Neural progenitor cell (in vitro differentiated cells): ENCODE measurements at places on chromosomes 1 and 21. TPM values are rescaled to one million over a fixed set of nuclear protein-coding genes. Genes with fewer than 3 reads are reported as not detected.

ETV3L gene
- total RNA-seq: 0.25 TPM in 1 of 2 replicates, not detected in the other

DNA sequence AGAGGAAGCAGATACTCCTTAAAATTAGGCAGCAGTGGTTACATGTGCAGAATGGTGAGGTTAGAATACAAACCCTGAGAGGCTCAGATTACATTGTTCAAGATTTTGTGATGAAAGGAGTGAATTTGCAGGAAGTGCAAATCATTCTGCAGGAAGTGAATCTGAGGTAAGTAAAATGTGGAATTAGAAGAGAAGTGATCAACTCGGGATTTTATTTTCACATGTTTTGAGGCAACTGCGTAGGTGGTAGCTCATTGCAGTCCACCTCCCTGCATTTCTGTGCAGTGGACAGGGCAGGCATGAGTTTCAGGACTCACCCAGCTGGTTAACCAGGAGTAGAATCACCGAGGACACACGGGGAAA, 2.1 kb upstream of the PLA2G2C start:
- H3K27ac ChIP-seq: no peak overlapping the region
- no peak overlapping the region for H3K4me3 ChIP-seq
- peaks cover 53% of the 10 kb centered on the region for H3K27me3 ChIP-seq
- no peaks in the 10 kb centered on the region for H3K36me3 ChIP-seq
- no peak for DNase-seq
- no peaks in the 10 kb centered on the region for H3K4me1 ChIP-seq

- H3K4me3 ChIP-seq: no peak overlapping the region
- H3K36me3 ChIP-seq: no peaks in the 10 kb centered on the region
- H3K27me3 ChIP-seq: no peaks in the 10 kb centered on the region
- H3K4me1 ChIP-seq: peaks cover 18% of the 10 kb centered on the region
- DNase-seq: no peak
- H3K27ac ChIP-seq: no peak overlapping the region
Observed at GRCh38 chr1:59688976-59689375, 125.8 kb upstream of the HOOK1 start.

DNA sequence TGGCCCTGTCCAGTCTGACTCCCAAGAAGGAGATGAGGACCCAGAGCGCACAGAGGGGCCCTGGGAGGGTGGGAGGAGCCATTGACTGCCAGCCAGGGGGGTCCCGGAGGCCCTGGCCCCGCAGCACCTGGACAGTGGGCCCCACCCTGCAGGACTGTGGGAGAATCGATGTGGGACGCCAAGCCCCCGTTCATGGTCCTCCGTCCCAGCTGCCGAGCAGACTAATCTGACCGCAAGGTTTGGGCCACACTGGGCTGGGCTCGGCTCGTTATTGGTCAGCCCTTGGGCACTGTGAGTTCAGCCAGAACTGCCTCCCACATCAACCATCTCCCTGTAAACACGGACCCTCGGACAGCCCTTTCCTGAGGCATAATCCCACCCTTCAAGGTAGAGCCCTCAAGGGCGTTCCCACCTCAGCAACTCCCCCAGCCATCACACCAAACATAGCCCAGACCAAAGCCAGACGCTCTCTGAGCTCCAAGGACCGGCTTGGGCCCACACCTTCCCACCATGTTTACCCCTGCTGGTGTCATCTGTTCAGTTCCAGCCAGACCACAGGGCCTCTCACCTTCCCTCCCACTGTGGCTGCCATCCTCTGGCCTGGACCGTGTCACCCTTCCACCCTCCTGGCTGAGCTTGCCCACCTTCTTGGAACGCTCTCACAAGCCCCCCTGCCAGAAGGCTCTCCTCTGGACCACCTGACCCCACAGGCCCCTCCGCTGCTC, 16.2 kb upstream of the POFUT2 start:
- H3K27ac ChIP-seq: no peak overlapping the region
- no peaks in the 10 kb centered on the region for H3K36me3 ChIP-seq
- peaks cover 20% of the 10 kb centered on the region for H3K4me1 ChIP-seq

- no peak overlapping the region for H3K27ac ChIP-seq
- H3K4me3 ChIP-seq: no peak overlapping the region
- H3K4me1 ChIP-seq: peaks cover 4% of the 10 kb centered on the region
- no peaks in the 10 kb centered on the region for H3K36me3 ChIP-seq
- no peak for DNase-seq
- no peaks in the 10 kb centered on the region for H3K27me3 ChIP-seq
Observed at GRCh38 chr1:236033336-236033735, 31.6 kb downstream of the NID1 start.

DNA sequence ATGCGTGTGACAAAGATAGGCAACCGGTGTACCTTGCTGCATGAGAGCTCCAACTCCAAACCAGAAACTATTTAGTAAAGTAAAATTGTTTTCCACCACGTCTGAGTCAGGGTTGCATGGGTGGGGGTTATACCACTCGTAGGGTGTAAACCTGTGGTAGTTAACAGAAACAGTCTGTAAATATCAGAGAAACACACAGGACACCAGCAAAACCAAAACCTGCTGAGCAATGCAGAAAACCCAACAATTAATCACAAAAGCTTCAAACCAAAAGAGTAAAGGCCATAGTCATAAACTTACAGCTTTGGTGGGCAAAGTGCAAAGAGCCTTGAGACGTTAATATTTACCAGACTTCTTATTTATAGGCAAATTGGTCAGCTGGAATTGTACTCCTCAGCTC, 282.7 kb downstream of the BACH1 start:
- no peak overlapping the region for H3K4me3 ChIP-seq
- peaks cover 12% of the 10 kb centered on the region for H3K4me1 ChIP-seq
- H3K36me3 ChIP-seq: no peaks in the 10 kb centered on the region
- DNase-seq: no peak

RNF19B gene
- 11.5 and 14.2 TPM in 2 replicates for total RNA-seq
